ENCODE measurements at places on chromosomes 4 and X. TPM values are rescaled to one million over a fixed set of nuclear protein-coding genes. Genes with fewer than 3 reads are reported as not detected.

The PTTG2 gene
- total RNA-seq, result not detected

The SRPK3 gene
- not detected for total RNA-seq

The GLRA3 gene
- not detected for total RNA-seq

The G3BP2 gene
- total RNA-seq, result 220 TPM

The CT55 gene
- not detected for total RNA-seq

The AREG gene
- total RNA-seq, result 0.29 TPM

The CENPVL2 gene
- total RNA-seq, result not detected

The XKRX gene
- under 0.01 TPM for total RNA-seq

The GPR82 gene
- not detected for total RNA-seq

The TMEM35A gene
- 2.9 TPM for total RNA-seq

The ARAP2 gene
- not detected for total RNA-seq

The EDNRA gene
- under 0.01 TPM for total RNA-seq

The CABS1 gene
- total RNA-seq, result not detected

The SLBP gene
- 69.6 TPM for total RNA-seq

Data from vein endothelial cell (primary cell).